ENCODE measurements at places on chromosomes 1 and 21. TPM values are rescaled to one million over a fixed set of nuclear protein-coding genes. Genes with fewer than 3 reads are reported as not detected.
A peak's percentile ranks its signal among the peaks of the same experiment; 100 is the strongest.

- no peak for DNase-seq
Measured at GRCh38 chr1:85465099-85465785, at the start of gene DDAH1. TSS of gene DDAH1 (minus strand) at chr1:85465159. CDS start at chr1:85465045, 114 bp downstream.

DNA sequence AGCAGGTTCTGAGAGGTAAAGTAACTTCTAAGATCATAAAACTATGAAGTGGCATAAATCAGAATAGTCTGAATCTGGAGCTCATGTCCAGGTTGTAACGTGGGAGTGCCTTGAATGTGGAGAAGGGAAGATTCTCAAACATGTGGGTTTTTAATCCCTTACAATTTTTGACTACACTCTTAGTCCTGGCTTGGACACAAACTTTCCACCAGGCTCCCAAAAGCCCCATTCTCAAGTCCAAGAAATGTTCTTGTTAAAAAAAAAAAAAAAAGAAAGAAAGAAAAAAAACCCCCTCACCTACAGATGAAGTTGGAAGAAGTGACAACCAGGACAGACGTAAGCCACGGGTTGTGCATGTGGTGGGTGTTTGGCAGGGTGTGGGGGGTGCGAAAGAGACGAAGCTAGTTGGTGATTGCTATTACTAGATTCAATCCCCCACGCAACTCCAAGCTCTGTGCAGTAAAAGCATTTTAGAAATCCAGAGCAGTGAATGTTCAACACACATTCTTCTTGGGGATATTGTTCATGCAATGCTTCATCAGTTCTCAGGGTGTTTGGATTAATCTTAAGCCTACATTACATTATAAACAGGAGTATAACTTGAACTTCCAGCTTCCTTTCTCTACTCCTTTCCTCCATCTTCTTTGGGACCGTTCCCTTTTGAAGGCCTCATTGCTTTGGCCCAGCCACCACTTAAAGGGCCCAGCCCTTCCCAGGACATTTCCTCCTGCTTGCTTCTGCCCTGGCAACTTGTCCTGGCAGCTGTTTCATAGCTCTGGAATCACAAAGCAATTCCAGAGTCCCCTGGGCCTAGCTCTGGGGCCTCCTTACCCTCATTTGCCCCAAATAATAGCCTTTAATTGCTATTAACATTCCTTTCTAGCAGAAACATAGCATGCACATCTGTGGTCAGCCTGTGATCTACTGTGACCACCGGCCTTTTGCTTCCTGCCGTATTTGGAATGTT lies 41.8 kb downstream of the PHC2 start:
- no peak for DNase-seq

DNA sequence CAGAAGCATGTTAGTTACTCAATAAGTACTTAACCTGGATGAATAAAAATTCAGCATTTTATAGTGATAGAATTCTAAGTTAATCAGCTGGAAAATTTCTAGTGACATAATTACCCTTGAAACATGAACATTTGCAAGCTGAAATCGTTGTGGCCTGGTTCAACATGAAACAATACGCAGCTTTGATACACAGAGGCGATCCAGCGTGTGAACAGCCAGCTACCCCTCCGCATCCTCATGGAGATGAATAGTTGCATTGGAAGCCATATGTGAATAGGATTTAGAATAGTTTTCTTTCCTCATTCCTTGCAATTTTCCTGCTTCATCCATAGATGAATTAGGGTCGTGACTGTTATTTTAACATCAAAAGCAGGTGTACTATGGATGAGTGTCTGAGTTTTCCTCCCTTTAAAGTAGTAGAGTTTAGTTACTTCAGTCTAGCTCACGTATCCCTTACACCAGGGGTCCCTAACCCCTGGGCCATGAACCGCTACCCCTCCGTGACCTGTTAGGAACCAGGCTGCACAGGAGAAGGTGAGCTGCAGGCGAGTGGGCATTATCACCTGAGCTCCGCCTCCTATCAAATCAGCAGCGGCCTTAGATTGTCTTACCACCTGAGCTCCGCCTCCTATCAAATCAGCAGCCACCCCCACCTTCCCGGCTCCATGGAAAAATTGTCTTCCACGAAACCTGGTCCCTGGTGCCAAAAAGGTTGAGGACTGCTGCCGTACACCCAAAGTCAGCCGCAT lies 6.2 kb upstream of the TARBP1 start:
- DNase-seq = no peak

DNA sequence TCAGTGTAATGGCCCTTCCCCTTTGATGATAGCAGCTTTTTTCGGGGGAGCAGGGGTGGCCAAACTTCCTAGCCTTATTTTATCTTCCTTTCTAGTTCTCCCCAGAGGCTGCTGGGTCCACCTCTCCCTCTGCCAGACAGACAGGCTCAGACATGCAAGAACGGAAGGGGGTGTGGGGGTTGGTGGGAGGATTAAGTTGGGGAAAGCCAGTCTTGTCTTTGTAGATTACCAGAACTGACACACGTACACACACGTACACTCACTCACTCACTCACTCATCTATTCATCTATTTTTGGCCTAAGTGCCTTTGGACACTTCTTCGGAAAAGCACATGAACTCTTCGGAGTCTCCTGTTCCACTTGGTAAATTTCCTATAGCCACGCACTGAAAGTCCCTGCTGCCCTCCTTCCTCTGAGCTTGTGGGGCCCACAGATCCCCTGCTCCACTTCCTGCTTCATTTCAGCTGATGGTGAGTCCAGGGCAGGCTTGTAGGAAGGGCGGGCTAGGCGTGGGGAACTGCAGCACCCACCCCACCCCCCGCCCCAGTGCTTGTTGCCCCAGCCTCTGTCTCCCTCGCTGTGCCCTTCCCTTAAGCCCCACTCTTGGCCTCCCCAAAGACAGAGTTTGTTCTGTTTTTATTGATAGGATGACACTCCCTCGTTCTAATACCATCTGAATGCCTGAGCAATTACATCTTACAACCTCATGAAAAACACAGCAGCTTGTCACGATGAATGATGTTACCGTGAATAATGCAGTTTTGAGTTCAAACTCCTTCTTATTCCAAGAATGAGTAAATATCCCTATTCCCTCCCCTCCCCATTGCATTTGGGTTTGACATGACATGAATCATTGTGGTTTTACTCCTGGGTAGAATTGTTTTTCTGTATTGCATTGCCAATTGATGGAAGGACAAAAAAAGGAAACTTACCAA lies 60.7 kb upstream of the ATP5PO start:
- peak; percentile 57 for DNase-seq

SYPL2 gene
- under 0.01 TPM for total RNA-seq

- DNase-seq = no peak
Measured at GRCh38 chr1:39047374-39048229, 21.5 kb downstream of the NDUFS5 start.

ADORA1 gene
- not detected for total RNA-seq

C1orf185 gene
- total RNA-seq = not detected

C1QTNF12 gene
- total RNA-seq = 0.25 TPM

Data from dermis microvascular lymphatic vessel endothelial cell (primary cell).